ENCODE measurements at places on chromosomes 16 and 17.

- DNase-seq = no peak
Measured at GRCh38 chr16:31016018-31016417, 5.6 kb upstream of the STX1B start.

DNA sequence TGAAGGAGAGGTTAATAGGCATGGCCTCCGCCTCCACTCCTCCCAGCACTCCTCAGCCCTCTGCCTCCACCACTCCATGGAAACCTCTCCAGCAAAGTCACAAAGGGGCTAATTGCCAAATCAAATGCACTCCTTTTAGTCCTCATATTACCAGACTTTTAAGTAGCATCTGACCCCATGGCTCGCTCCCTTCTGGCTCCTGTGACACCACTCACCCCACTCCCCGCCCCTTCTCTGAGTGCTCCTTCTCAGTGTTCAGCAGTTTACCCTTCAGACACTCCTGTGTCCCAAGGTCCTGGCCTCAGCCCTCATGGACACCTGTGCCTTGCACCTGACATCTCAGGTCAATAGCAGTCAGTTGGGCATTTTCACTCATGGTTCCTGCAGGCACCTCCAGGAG lies 243.5 kb upstream of the CCL2 start:
- DNase-seq = no peak

DNA sequence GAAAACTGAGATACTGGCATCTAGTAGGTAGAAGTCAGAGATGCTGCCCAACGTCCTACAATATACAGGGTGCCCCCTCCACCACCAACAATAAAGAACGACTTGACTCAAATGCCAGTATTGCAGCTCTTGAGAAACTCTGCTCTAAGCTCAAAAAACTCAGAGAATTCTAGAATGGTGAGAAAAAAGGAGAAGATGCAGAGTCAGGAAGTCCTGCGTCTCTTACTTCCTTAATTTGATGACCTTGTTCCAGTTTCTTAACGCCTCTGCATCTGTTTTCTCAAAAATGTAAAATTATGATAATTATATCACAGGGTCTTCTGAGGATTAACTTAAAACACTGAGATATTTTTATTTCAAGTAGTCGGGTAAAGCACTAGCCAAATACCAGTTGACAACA lies 1.7 kb upstream of the HSBP1 start:
- DNase-seq = no peak

- no peak for DNase-seq
Measured at GRCh38 chr17:14688134-14688533, 387.3 kb downstream of the HS3ST3B1 start.

DNA sequence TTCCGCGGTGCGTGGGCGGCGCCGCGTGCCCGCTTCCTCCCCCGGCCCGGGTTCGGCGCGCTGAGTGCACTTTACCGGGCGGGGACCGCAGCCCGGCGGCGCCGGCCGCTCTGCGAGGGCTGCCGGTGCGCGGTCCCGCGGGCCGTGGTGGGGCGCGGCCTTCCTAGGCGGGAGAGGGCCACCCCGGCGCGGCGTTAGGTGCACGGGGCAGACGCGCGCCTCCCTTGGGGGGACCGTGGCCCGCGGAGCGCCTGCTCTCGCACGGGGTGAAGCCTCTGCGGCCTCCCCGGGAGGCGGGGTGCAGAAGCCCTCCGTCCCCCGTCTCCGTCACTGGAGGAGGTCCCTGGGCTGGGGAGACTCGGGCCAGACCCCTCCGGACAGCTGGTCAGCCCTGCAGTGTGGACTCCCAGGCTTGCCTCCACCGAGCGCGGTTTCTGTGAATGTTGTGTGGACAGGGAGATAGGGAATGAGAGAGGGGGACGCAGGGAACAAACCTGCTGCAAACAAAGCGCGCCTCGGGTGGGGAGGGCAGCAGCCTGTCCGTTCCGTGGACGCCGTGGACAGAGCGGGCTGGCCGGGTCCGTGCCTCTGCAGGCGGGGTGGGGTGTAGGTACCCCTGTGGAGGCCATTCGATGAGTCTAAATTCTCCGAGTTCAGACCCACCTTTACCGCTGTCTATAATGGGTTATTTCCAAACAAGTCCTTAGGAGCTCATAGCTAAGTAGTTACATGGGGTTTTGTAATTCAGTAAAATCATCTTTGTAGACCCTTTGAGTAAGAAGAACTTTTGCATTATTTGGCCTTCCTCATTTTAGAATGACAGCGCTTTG lies 721 bp downstream of the TBCD start:
- peak; percentile 17 for DNase-seq

DNA sequence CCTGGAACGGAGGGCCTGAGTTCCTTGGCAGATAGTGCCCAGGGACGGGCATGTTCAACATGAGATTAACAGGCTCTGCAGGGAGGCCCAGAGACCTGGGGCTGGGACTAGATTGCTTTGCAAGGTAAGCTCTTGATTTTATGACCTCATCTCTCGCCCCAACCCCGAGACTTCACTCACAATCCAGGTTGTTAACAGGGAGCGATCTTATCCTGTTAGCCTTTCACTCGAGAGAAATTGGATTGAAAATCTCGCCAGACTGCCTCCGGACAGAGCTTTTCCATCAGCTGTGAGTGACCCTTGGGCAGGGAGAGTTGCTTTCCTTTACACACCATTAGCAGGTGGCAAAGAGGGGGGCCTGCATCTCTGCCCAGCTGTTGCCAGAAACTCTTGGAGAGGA lies 521.7 kb upstream of the EEF2KMT start:
- no peak for DNase-seq

GRCh38 chr16:15803618-15804017 lies 53.2 kb downstream of the MYH11 start:
- no peak for DNase-seq

- DNase-seq = no peak
Measured at GRCh38 chr16:86303787-86304678, 206.3 kb upstream of the FOXF1 start.

- no peak for DNase-seq
Measured at GRCh38 chr17:13306310-13306962, 288.6 kb upstream of the ELAC2 start.

- DNase-seq = peak; percentile 78
Measured at GRCh38 chr16:88455610-88456355, 2.7 kb downstream of the ZFPM1 start.

DNA sequence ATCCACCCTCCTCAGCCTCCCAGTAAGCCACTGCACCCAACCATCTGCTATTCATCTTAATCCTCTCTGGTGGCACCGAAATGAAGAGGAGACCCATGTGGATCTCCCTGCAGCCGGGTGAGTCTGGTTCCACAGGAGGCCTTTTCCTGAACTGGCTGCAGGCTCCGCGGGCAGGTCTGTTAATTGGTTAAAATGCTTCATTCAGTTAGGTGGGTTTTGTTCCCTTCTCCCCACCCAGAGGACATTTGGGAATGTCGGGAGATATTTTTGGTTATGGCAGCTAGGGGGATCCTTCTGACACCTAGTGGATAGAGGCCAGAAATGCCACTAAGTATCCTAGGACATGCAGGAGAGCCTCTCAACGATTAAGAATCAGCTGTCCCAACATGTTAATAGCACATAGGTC lies 16.7 kb downstream of the C16orf54 start:
- DNase-seq = no peak

DNA sequence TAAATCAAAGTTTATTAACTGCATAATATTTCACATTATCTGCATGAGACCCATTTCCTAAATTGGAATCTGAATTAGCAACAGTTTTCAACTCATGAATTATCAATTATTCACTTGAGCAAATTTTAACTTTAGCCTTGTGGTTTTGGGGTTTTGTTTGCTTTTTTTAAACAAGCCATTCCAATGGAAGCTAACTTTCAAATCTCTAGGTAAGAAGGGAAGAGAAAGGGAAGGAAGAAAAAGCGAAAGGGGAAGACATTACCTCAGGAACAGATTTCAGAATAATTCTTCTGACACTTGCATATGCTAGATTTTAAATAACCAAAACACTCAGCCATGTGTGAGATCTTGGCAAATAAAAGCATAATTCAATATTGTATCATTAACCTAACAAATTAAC lies 102.7 kb downstream of the CA4 start:
- DNase-seq = no peak

- no peak for DNase-seq
Measured at GRCh38 chr16:12482455-12483220, 321.0 kb downstream of the CPPED1 start.

DNA sequence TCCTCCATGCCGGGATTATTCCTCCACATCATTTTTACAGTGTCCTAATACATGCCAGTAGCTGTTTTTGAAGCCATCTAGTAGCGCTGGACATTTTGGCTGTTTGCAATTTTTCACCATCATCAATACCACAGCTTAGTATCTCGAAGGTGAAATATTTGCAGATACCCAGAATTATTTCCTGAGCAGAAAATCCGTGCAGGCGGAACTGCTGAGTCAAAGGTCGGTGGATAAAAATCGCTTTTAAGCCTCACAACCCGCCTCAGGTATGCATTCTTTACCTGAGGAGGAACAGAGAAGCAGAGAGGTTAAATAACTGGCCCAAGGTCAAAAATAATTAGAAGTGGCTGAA lies 584 bp upstream of the TNRC6A start:
- DNase-seq = no peak

GRCh38 chr16:89152831-89153700 lies 18.5 kb upstream of the CDH15 start:
- DNase-seq = no peak

DNA sequence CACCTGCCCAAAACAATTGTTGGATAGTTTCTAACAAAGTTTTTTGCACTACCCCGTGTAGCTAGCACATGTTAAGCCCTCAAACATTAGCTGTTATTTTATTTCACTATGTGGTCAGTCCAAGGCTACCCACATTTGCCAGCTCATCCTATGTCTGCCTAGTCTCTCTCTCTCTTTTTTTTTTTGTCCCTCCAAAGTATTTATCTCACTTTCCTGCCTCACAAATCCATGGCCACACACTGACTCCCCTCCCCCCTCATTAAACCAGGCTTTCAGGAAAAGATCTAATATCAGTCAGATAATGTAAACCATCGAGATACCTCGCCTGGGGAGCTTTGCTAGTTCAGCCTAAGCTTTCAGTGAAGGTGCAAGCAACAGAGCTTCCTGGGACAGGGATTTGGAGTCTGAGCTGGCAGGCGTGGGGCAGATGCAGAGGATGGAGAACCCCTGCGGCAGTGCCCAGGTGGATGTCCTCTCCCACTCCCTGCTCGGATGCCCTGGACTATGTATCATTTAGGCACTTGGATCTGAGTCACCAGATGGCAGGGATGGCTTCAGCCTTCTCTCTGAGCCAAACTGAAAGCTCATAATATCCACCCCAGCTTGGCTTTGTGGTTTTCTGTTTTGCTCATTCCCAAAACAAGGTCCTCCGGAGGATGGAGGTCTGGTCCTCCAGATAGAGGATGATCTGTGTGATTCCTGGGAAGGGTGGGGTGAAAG lies 73.7 kb upstream of the FOXF1 start:
- no peak for DNase-seq

GRCh38 chr16:72910875-72911274 lies 137.1 kb downstream of the ZFHX3 start:
- DNase-seq = no peak

DNA sequence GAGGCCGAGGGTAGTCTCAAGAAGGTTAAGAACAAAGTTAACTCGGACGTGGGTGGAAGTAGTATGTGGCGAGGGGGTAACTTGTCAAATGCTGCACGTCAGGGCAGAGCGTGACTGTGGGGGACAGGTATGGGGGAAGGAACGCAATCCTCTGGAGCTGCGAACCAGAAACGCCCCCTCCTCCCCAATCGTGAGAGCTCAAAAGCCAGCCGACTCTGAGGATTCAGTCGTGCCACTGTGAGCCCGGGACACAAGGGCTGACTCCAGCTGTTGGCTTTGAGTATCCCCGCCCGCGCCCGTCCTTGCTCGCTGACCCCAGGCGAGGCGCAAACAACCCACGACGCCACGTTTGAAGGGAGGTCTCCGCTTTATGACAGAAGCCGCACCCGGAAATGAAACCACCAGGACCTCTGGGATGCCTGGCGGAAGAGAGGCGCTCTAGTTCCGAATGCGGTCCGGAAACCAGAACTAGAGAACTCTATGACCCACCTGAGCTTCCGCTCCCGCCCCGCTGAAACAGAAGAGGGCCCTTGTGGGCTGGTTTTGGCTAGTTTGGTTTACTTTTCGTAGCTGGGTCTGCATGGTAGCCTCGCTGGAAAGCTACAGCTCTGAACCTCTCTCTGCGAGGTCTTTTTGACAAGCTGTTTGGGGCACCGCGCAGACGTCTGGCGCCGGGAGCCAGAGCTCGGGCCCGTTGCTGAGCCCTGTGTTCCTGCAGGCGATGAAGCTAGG lies at the start of gene PEX12:
TSS of gene PEX12 (minus strand) at position 375 of the 732 bp plus-strand sequence. CDS start 550 bp downstream, outside the sequence.
- peak; percentile 72 for DNase-seq

- DNase-seq = peak; percentile 28
Measured at GRCh38 chr16:81696961-81697615, 82.0 kb upstream of the PLCG2 start.

GRCh38 chr17:80850817-80851216 lies 140.8 kb upstream of the CHMP6 start:
- DNase-seq = no peak

GRCh38 chr17:43892647-43892952 lies 14.7 kb downstream of the MPP2 start:
- no peak for DNase-seq

DNA sequence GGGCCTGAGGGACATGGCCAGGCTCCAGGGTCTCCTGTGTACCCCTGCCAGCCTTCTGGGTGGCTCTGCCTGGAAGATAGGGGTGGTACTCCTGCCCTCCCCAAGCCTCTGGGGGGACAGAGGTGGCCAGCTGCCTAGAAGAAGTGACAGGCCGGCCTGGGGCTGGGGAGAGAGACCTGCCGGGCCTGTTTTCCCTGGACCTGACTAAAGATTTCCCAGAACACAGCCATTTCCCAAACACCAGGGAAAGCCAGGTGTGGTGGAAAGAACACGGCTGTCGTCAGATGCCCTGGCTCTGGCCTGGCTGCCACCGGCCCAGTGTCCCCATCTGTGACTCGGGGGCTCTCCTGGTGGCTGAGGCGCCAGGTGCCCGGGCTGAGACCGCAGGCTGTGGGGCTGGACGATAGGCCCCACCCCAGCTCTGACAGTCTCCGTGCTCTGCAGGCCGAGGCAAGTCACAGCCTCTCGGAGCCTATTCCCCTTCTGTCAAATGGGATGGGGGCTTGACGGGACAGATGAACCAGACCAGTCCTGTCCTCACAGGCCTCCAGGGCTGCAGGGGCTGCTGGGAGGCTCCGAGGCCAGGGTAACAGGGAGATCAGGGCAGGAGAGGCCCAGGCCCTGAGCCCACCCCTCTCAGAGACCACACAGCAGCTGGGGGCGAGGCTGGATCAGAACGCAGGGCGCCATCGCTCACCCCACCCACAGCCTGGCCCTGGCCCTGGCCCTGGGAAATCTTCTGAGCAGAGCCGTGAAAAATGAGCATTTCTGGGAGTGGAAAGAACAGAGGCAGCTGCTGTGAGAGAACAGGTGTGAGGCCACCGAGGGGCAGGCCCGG lies 33.1 kb downstream of the CTU2 start:
- DNase-seq = no peak

- no peak for DNase-seq
Measured at GRCh38 chr16:12142157-12142556, 165.6 kb downstream of the SNX29 start.

GRCh38 chr17:4066210-4066609 lies 76.6 kb downstream of the ZZEF1 start:
- DNase-seq = no peak

- DNase-seq = no peak
Measured at GRCh38 chr17:17565471-17566339, 25.8 kb downstream of the PEMT start.

Measured in stimulated activated CD8-positive, alpha-beta memory T cell treated with anti-CD3 and anti-CD28 coated beads, Interleukin-2, amount 100 ng/mL, for 48 hours (primary cell).